Stimulated activated CD8-positive, alpha-beta memory T cell treated with anti-CD3 and anti-CD28 coated beads, Interleukin-7, amount 100 ng/mL, for 48 hours (primary cell): ENCODE measurements at places on chromosomes 6 and 20.
A peak's percentile ranks its signal among the peaks of the same experiment; 100 is the strongest.

- DNase-seq = no peak
Observed at GRCh38 chr6:158903801-158904200, 84.6 kb upstream of the EZR start.

DNA sequence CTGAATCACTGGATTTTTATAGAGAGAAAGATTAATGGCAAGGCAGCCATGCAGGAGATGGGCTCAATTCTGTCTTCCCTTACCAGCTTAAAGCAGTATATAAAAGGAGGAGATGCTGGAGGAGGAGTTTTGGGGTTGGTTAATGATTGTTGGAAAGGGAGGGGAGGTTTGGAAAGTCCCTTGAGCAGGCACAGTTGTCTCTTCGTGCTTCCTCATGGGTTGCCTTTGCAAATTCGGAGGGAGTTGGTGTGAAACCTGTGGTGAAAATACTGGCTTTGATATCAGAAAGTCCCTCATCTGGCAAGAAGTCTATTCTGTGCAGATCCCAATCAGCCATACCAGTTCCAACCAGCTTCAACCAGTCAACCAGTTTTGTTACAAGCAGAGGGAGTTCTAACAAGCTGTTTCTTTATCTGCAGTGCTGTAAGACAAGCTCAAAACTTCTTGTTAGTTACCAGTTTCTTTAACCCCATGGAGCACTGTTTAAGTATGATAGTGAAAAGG lies 107.0 kb downstream of the HIVEP1 start:
- DNase-seq = no peak

DNA sequence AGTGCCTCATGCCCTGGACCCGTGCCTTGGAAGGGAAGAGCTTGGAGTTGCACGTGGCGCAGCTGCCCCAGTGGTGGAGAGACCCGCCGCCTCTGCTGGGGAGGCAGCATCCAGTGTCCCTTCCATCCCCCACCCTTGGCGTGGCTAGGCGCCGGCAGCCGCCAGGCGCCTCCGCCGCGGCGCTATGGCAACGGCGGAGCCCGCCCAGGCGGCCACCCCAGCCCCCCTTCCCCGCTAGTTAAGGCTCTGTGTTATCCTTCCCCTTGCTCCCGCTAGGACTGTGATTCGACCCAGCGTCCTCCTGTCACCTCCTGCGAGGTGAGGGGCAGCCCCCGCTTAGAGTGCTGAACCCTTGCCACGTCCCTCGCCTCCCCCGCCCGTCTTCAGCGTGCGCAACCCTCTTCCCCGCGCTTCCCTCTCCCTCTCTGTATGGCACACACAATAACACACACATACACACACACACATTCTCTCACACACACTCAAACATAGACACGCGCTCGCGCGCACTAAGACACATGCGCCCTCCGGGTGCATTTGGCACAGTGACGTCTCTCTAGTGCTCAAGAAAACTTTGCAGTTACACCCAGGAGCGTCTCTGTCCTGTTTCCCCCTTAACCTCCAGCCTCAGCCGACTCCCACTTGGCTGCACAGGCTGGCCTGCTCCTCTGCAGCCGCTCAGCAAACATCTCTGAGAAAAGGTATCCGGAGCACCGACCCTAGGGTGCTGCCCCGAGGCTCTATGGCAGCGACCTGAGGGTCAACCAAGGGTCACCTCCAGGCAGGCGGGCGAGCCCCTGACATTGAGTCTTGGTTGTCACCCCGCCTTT lies 8.5 kb downstream of the GRIK2 start:
- no peak for DNase-seq

GRCh38 chr6:107114926-107115694 lies at the start of gene BEND3:
Gene BEND3, minus strand, starts transcription at chr6:107115515. Its CDS starts 16,230 bp downstream, at chr6:107099285.
- no peak for DNase-seq

DNA sequence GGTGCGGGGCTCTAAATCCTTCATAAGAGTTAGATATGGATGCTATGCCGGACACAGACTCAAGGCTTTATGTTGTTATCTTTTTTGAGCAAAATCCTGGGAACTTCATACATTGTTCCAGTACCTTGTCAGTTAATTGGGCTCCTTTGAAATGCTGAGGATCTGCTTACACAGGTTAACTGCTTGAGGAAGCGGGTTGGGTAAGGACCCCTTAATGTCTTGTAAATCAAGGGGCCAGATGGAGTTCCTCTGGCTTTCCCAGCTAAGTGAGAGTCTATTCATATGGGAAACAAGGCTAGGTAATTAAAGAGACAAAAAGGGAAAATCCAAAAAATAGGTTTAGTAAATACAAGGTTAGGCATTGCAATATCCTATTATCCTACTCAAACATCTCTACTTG lies 141.5 kb downstream of the OR2B2 start:
- DNase-seq = no peak

- DNase-seq = no peak
Observed at GRCh38 chr6:155968921-155969320, 513.3 kb upstream of the NOX3 start.

DNA sequence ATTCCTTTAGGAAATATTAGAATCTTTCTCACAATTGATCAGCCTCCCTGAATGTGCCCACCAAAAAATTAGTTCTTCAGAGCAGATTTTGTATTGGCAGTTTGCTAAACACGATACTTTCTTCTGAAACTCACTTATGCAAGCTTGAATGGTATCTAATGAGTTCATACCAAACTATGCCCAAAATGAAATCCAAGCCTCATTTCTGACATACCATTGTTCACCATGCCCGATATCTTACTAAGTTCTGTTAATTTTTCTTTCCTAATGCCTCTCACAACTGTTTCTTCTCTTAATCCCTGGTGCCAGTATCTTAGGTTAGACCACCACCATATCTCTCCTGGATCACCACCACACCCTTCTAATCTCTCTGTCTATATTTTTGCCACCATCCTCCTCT lies 755.9 kb downstream of the KIF16B start:
- DNase-seq = no peak

GRCh38 chr6:168035098-168035660 lies 37.7 kb downstream of the KIF25 start:
- no peak for DNase-seq

- DNase-seq = no peak
Observed at GRCh38 chr6:3381233-3381921, 75.5 kb downstream of the SLC22A23 start.

- DNase-seq = no peak
Observed at GRCh38 chr20:47063407-47063806, 168.8 kb downstream of the EYA2 start.

- DNase-seq = peak; percentile 34
Observed at GRCh38 chr6:142551274-142551811, 249.5 kb downstream of the ADGRG6 start.

- DNase-seq = no peak
Observed at GRCh38 chr6:87827346-87827745, 125.3 kb upstream of the AKIRIN2 start.

DNA sequence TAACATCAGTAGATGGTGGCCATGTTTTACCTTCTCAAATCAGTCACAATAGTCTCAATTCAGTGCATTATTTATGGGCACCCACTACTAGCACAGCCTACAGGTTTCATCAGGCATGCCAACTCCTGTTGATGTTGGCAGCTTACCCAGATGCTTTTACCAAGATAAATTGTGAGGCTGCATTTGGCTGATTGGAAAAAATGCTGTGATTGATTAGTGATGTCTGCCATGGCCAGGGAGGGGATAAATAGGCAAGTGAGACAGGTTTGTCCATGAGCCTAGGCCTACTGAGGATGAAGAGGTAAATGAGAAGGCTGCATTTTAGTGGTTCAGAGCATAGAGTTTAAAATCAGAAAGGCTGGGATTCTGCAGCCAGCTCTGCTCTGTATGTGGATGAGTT lies 227.1 kb downstream of the NFATC2 start:
- no peak for DNase-seq

DNA sequence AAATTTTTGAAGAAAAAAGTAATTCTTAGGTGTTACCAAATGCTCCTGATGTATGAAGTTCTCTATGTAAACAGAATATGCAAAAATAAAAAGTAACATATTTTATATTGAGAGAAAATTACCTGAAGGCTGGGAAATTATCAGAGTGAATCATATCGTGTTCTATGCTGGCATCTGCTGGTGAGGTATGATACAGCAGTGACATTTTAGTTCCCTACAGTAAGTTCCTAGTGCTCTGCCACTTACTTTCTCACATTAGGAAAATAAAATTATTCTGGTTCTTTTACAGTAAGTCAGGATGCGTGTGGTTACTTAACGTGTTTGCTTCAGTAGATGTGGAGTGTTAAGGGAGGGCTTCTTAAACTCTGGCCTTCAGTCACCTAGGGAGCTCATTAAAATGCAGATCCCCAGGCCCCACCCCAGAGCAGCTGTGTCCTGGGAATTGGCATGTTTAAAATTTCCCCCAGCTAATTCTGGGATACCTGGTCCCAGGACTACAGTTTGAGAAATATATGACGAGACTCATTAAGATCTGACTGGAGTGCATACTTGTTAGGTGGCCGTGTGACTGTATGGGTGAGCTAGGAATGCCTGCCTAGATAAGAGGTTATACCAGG lies 3.2 kb downstream of the ACTR5 start:
- DNase-seq = no peak

DNA sequence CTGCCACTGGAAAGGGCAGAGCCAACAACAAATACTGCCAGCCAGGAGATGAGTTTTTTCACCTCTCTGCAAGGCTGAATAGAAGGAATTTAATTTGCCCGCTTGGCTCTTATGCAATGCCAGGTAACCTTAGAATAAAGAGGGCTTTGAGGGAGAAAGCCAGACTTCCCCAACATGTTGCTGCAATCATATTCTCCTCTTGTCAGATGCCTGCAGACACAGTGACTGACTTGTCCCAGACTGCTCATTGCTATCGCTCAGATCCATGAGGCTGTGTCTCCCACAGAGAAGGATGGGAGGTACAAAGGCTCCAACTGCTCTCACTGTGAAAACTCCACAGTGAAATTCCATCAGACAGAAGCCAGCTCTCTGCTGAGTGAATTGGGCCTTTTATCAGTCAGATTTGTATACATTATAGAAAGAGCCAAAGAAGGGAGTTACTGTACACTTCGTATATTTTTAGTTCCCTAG lies 517.0 kb upstream of the ID4 start:
- no peak for DNase-seq

DNA sequence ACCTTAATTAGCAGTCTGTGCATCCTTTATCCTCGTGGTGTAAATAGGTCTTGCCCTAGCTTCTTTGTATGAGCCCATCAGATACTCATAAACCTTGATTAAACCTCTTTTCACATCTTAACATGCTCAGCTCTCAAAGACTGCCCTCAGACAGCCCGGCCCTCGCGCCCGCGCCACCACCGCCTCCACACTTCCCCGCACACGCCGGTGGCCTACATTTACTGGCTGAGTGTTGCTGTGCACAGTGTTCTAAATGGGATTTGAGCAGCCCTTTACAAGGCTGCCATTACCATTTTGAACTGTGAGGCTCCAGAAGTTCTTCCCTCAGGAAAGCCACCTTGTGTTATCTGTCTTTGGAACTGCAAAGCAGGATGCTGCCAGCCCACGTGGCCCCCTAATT lies 63.0 kb upstream of the INSM1 start:
- DNase-seq = no peak

DNA sequence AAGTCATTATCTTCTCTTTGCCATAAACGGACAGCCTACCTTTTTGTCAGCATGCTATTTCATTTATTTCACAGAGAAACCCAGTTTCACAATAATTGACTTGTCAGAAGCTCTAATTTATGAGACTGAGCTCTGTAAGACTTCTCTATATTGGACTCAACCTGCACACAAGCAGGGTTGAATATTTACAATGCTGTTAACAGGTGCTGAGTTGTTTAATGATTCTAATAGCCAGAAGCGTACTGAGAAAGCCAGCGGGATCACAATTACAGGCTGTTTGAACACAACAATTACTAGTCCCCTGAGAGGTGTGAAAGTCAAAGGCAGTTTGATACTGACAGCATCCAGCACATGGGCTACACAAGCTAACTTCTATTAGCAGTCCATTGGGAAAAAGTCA lies 128.2 kb upstream of the SIM1 start:
- no peak for DNase-seq

DNA sequence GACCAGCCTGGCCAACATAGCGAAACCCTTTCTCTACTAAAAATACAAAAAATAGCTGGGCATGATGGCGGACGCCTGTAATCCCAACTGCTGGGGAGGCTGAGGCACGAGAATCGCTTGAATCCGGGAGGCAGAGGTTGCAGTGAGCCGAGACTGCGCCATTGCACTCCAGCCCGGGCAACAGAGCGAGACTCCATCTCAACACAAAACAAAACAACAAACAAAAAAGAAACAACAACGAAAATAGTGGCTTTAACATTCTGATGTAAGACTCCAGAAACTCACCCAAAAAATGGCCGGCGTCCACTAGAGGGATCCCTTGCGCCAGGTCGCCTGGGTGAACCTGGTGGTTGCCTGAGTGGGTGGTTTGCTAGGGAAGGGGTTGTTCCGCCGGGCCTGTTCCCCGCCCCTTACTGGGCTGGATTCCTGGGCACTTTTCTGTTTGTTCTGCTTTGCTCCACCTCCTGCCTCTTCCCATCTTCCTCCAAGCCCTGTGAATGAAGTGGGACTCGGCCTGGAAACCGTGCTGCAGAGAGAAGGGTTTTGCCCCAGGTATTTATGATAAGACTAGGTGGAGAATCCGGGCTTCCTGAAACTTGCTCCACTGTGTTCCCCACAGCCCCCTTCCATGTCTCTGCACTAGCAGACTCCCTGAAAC lies 1.5 kb downstream of the PABPC1L start:
- peak; percentile 29 for DNase-seq
